ENCODE measurements at places on chromosomes 1 and 21.

GRCh38 chr1:70143048-70143659, 62.2 kb downstream of the LRRC40 start:
- no peak for DNase-seq

GRCh38 chr1:65323246-65323645, 13.9 kb downstream of the DNAJC6 start:
- no peak for DNase-seq

DNA sequence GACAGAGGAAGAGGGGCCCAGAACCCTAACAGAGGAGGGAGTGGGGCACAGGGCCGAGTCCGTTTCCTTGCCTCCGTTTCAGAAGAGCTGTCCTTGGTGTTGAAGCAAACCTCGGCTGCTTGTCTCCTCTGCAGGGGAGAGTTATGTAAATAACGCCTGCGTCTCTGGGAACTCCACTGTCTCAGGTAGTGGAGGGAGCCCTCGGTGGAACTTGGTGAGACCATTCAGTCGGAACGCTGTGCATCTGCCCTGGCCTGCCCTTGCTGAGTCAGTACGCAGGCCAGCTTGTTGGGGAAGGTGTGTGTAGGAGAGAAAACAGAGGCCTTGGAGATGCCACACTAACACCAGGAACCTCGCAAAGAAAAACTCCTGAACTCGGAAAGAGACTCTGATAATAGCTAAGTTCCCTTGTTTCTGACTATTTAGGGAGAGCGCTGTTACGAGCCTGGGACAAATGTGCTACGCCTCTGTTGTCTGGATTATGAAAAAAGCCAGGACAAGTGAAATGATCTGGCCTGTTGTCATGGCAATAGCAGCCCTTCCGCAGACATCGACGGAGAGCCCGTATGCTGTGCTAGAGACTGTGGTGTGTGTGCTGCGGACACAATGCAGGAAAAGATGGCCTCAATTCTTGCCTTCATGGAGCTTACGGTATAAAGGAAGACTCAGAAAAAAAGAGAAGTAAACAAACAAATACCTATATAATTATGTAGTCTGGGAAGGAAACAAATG, 94.6 kb upstream of the AKT3 start:
- DNase-seq, result no peak

- DNase-seq, result no peak
These were observed 3.2 kb downstream of the SLC2A1 start for GRCh38 chr1:42955311-42956063.

DNA sequence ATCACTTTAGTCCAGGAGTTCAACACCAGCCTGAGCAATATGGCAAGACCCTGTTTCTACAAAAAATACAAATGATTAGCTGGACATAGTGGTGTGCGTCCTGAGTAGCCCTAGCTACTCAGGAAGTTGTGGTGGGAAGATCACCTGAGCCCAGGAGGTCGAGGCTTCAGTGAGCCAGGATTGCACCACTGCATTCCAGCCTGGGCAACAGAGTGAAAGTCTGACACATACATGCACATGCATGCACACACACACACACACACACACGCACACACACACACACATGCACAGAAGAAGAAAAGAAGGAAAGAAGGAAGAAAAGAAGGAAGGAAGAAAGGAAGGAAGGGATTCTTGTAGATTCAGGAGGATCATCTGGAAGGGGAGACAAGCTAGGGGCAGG, 104.4 kb upstream of the USP25 start:
- no peak for DNase-seq

DNA sequence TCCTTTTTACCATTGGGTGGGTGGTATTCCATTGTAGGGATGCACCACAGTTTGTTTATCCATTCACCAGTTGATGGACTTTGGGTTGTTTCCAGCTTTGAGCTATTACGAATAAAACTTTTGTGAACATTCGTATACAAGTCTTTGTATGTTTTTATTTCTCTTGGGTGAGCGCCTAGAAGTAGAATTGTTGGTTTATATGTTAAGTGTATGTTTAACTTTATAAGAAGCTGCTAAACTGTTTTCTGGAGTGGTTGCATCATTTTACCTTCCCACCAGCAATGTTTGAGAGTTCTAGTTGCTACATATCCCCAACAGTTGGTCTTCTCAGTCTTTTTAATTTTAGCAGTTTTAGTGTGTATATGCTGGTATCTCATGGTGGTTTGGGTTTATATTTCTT, 132.5 kb downstream of the PEX14 start:
- no peak for DNase-seq

GRCh38 chr1:115865704-115866380, 24.9 kb upstream of the NHLH2 start:
- no peak for DNase-seq

GRCh38 chr1:17244821-17245740, 3.8 kb upstream of the PADI3 start:
- no peak for DNase-seq

GRCh38 chr21:33434770-33435360, 31.7 kb downstream of the IFNGR2 start:
- peak; percentile 84 for DNase-seq

- peak; percentile 9 for DNase-seq
These were observed 682 bp downstream of the SUCO start for GRCh38 chr1:172533513-172534151.

GRCh38 chr1:119647228-119647733, 785 bp downstream of the ZNF697 start:
- DNase-seq, result no peak

DNA sequence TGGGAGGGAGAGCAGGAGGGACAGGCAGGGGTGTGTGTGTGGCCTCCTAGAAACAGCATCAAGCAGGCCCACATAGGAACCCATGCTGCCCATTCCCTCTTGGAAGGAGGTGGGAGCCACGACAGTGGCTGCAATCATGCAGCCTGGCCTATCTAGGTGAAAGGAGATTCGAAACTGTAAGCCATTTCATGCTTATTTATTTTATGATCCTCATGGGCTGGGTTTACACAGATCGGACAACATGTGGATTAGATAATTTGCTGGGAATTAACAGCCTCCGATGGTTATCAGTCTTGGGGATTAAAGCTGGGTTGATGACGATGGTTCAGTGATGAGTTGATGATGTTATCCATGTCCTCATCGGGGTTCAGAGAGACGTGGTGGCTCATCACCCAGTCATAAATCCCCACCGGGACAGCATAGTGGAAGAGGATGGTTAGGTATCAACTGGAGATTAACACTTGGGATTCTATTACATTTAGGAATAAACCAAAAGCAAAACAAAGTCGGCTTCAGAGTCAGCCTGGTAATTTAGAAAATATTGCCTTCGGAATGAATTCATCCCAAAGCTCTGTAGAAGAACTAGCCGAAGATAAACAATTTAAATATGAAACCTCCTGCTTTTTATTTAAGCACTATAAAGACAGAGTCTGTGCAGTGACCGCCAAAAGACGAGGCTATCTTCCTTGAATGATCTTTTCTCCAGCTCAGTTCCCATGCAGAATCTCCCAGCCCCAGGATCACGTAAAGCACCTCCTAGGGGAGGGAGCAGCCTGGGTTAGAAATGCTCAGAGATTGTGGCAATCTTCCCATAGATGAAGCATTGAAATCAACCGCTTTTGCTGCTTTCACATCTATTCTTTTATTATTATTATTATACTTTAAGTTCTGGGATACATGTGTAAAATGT, 252.8 kb downstream of the FOXD2 start:
- DNase-seq, result no peak

GRCh38 chr21:22582026-22582425, 1583.8 kb downstream of the NCAM2 start:
- no peak for DNase-seq

DNA sequence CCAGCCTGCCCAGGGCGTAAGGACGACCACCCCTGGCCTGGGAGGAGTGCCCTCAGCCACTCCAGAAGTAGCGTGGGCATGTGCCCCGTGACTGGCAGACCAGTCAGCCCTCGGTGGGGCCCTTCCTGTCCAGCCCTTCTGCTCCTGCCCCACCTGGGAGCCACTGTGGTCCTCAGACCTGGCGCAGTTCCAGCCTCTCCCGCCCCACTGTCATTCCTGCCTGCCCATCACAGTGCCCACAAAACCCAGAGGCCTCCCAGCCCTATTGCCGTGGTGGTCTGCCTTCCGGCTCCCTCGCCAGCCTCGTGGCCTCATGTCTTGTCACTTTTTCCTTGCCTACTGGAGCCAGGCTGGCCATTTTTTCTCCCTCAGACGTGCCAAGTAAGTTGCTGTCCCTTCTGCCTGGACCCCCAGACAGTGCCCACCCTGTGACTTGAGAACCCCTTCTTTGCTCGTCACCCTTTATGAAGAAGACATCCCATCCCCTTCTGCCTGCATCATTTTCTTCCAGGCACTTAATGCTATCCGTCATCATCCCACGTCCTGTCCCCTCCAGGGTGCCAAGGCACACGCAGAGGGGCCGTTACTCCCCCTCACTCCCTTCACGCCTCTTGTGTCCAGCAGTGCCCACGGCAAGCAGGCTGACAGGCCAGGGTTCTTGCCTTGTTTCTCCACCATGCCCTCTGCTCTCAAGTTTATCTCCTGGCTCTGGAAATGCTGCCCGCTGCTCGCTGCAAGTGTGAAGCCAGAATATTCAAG, 122.6 kb downstream of the CAMTA1 start:
- DNase-seq, result no peak

- DNase-seq, result no peak
These were observed 12.0 kb upstream of the SLC2A5 start for GRCh38 chr1:9081473-9081872.

- DNase-seq, result no peak
These were observed 162.3 kb upstream of the VAMP3 start for GRCh38 chr1:7608628-7609305.

- no peak for DNase-seq
These were observed 11.0 kb downstream of the UBL4B start for GRCh38 chr1:110123224-110123623.

- no peak for DNase-seq
These were observed 30.5 kb upstream of the ZNF496 start for GRCh38 chr1:247362153-247362552.

GRCh38 chr1:217049721-217050120, 326.5 kb upstream of the ESRRG start:
- no peak for DNase-seq

- no peak for DNase-seq
These were observed 87.3 kb downstream of the SIK1 start for GRCh38 chr21:43339668-43340067.

DNA sequence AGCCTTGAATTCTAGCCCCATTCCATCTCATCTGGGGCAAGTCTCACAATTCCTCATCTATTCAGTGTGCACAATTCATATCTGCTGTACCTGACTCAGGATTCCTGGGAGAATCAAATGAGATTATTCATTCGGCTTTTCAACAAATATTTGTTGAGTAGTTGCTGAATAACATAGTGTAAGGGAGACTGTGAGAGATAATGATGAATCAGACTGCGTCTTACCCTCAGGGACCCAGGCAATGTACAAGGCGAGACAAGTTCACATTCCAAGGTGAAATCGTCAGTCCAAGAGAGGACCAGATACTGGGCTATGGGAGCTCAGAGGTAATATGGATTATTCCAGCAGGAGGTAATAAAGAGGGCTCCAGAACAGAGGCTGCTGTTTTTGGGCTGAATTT, 67.8 kb upstream of the SMYD2 start:
- no peak for DNase-seq

DNA sequence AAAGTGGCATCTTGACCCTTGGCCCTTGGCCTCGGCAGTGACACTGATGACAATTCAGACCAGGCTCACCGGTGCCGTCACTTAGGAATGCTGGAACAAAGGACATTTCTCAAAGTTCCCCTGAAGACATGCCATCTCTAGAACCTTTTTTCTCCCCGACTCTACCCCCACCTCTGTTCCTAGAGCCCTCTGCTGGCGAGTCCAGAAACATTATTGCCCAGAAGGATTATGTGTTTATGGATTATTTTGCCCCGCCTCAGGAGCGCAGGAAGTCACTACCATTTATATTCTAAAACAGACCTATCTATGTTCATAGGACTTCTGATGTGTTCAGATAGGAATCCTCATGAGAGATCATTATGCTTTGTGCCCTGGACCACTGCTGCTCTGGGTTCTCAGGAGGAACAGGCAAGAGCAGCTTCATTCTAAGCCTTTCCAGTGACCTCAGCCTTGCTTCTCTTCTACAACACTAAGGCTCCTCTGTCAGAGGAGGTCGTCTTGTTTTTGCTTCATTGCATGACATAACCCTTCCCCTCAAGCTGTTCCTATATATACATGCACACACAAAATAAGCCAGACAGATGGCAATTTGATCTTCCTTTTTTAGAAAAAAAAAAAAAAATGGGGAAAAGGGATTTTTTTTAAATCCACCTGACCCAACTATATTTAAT, 12.4 kb upstream of the SHISA4 start:
- DNase-seq, result no peak
